ENCODE measurements at places on chromosomes 5 and 9.
A peak's percentile ranks its signal among the peaks of the same experiment; 100 is the strongest.

DNA sequence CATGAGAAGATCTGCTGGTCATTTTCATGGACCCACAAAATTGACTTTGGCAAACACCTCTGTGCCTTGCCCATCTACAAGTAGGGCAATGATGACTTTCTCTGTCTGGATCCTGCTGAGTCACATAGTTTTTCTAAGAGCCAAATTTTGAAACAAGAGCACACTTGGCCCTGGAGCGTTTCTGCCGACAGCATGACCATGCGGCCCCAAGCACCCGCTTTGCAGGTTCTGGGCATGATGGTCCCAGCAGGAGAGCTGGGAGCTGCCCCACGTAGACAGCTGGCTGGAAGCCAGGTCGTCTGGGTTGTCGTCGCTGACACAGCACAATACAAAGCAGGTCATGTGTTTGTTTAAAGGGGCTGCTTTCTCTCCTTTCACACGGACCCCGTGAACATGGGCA lies 159.8 kb downstream of the SYK start:
- no peak for DNase-seq

- no peak for DNase-seq
Measured at GRCh38 chr5:71693828-71694427, 25.1 kb upstream of the CARTPT start.

- no peak for DNase-seq
Measured at GRCh38 chr9:137945581-137945980, 68.0 kb downstream of the CACNA1B start.

GRCh38 chr9:124894741-124895170 lies 32.8 kb downstream of the ARPC5L start:
- DNase-seq = no peak

- no peak for DNase-seq
Measured at GRCh38 chr9:69584759-69585158, 87.4 kb downstream of the APBA1 start.

GRCh38 chr5:117249086-117249815 lies 674.6 kb upstream of the SEMA6A start:
- no peak for DNase-seq

- DNase-seq = no peak
Measured at GRCh38 chr9:94511134-94511954, 43.5 kb upstream of the PCAT7 start.

DNA sequence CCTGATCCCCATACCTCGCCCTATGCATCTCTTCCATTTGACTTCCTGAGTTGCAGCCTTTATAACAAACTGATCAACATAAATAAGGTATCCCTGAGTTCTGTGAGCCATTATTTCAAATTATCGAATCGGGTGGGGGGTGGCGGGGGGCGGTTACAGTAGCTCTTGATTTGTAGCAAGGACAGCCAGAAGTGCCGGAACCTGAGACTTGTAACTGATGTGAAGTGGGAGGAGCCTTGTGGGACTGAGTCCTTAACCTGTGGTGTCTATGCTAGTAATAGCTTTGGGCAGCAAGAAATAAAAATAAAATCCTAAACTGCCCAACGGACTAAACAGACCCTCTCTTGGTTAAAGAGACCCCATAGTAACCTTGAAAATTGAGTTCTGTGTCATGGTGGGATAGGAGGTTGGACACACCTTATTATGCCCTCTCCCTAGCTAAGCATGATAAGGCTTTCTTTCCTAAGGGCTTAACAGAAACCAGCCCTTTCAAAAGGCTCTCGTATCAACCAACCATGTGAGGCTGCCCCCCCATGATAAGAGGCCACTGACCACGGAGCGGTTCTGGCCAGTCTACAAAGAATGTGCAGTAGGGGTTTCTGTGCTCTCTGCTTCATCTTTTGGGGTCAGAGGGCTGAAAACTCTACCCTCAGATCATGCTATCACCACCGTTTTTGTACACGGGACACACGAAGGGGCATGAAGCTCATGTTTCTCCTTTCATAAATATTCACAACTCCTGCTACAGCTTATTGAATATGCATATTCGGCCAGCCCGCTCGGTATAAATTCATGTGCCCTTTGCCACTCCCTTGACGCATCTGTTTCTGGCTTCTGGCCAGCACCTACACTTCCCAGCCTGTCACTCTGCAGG lies 39.5 kb upstream of the IQGAP2 start:
- no peak for DNase-seq

- peak; percentile 5 for DNase-seq
Measured at GRCh38 chr5:45454114-45454513, 242.1 kb downstream of the HCN1 start.

- no peak for DNase-seq
Measured at GRCh38 chr5:107467137-107467932, 203.4 kb downstream of the EFNA5 start.

DNA sequence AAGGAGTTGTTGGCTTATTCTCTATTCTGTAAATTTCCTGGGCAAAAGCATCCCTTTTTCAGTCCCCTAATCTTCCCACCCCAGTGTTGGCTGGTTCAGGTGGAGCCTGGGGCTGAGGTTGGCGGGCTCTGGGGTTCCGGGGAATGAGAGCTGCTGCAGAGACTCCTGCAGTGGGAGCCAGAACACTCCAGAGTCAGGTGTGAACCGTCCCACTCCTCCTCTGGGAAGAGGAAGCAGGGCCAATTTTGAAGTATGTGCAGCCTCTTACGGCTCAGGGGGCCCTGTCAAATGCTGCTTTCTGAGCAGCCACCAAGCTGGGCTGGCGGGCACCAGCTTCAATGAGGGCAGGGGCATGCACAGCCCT lies 42.8 kb downstream of the JADE2 start:
- no peak for DNase-seq

DNA sequence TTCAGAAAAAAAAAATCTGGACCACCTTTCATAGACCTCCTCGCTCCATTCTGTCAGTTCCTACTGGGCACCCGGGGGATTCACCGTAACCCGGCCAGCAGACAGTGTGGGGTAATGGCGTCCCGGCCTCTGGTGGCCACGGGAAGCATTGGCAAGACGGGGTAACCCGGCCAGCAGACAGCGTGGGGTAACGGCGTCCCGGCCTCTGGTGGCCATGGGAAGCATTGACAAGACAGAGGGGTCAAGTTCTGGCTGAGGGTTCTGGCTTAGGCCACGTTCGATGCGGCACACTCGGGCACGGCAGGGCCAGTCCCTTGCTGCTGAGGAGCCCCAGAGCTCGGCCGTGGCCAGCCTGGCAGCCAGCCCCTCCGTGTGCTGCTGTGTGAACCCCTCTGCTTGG lies 116.2 kb upstream of the RAPGEF1 start:
- no peak for DNase-seq

DNA sequence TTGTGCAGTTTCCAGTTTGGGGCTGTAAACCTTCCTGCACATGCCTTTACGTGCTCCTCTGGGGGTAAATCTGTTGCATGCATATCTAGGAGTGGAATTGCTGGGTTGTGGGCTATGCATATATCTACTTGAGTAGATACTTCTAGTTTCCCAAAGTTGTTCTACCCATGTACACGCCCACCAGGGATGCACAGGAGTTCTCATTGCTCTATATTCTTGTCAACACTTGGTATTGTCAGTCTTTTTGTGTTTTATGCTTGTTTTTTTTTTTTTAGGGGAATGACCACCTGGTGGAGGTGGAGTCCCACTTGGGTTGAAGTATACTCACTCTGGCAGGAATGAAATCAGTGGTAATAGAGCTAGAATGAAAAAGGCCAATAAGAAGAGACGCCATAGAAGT lies 23.0 kb downstream of the FOXE1 start:
- DNase-seq = no peak

DNA sequence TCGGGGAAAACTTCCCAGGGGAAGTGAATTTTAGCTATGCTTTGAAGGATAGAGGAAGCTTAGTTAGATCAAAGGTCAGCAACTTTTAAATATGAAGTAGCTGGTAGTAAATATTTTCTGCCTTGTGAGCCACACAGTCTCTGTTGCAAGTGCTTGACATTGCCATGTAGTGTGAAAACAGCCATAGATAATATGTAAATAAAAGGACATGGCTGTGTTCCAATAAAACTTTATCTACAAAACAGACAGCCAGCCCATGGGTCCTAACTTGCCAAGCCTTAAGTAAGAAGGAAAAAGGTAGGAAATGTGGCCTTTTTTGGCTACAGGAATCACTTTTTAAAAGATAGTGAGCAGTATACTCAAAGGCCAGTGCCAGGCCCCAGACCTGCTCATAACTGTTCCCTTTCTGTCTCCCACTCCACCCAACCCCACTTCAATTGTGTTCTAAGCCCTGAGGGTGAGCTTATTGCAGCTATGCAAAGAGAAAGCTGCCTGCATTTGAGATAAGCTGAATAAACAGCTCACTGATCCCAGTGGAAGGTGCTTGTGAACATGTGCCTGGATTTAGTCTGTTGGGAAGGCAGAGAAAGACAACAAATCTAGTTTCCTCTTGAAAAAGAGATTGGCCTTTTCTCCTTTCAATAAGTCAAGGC lies 113.0 kb upstream of the TRIM32 start:
- no peak for DNase-seq

DNA sequence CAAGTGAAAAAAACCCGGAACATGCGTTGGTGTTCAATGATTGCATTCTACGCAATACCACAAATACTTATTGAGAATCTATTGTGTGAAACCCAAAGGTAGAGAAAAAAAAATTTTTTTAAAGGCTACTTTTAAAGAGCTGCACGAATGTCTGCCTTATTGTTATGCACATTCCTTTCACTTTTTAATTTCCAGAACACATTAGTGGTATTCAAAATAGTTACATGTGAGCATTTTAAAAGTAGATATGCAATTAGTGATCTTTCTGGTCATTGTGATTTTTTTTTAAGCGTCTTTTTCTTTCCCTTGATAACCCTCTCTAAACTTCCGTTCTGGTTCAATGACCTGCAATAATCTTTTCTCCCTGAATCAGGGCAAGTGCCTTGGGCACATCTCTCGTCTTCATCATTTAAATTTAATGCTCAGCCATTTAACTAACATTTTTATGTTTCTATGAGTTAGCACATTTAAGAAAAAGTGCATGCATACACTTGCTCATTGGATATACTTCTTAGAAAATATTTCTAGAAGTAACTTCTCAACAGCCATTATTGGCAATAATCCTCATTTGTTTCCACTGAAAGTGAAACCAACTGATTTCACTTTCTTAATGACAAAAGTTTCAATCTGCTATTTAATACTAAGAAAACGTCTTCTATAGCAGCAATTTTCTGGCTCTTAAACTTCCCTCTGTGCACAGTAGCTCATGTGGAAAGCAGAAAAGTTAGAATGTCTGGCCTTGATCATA lies 80.3 kb downstream of the CDH6 start:
- DNase-seq = no peak

DNA sequence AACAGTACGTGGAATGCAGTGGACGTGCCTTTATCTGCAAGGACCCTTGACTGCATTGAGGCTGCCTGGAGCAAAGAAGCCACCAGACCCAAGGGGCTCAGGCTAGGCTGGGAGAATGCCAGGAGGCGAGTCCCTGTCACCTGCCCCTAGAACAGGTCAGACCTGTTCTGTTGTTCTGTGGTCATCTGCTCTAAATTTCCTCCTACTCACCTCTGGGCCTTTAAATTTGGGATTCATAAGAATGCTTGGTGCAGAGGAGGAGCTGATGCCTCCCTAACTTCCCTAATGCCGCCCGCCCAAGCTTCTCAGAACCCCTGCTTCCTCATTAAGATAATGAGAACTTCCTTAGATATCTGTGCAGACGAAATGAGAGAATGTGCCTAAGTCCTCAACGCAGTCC lies 32.0 kb downstream of the DAPK1 start:
- DNase-seq = no peak

DNA sequence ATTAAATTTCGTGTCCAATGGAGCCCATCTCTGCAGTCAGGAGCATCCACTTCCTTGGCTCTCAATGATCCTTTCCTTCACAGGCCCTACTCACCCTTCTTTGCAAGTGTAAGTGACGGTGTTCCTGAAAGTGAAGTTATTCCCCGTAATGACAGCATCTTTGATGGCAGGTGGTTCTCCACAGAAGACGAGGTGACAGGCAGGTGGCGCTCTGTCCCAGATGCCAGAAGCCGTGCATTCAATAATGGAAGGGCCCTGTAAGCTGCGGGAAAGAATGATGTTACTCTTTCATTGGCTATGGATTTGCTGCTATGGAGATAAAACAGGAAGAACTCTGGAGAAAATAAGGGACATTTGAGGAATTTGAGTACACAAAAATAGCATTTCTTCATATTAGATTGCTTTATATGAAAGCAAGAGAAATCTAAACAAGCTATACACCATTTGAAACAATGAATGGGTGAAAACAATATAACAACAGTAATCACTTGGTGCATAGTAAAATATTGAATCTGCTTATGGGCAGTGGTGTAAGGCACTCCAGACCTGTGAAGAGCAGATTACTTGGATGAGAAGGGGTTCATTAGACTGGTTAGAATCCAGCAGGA lies 89.9 kb upstream of the TXNDC8 start:
- DNase-seq = no peak

DNA sequence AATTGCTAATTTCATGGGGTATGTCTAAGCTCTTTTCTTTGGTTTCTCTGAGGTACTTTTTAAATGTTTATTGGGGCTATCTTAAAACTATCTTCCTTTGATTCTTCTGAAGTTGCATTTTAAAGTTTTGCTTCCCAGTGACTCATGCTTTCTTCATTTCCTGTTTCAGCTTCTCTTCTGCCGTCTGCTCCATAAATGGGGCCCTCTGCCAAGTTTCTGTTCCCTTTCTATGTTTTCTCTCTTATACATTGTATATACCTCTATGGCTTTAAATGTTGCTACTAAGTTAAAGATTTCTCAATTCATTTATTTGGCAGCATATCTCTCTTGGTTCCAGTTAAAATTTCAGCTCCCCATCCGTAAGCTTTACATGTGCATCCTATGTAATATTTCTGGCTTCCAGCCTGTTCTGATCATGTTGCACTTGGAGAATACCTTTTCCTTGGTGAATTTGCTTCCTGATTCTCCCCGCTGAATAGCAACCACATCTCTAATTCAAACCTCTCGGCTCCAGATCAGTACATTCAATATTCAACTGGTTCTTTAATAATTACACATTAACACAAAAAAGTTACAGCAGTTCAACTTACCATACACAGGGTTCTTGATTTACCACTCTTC lies 125.3 kb downstream of the ST8SIA4 start:
- DNase-seq = no peak

GRCh38 chr9:34059281-34059680 lies 10.6 kb upstream of the UBAP2 start:
- no peak for DNase-seq

DNA sequence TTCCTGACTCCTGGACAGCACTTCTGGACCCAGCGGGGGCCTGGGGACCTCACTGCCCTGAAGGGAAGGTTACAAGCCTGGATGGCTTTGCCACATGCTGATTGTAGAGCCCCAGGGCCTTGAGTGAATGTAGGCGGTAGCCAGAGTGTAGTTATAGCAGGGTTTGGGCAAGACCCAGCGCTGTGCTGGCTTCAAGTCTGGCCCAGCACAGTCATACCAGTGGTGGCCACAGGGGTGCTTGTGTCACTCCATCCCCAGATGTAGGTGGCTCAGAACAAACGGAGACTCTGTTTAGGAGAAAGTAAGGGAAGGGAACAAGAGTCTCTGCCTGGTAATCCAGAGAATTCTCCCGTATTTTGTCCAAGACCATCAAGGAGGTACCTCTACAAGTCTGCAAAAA lies 84.6 kb downstream of the STARD4 start:
- no peak for DNase-seq

DNA sequence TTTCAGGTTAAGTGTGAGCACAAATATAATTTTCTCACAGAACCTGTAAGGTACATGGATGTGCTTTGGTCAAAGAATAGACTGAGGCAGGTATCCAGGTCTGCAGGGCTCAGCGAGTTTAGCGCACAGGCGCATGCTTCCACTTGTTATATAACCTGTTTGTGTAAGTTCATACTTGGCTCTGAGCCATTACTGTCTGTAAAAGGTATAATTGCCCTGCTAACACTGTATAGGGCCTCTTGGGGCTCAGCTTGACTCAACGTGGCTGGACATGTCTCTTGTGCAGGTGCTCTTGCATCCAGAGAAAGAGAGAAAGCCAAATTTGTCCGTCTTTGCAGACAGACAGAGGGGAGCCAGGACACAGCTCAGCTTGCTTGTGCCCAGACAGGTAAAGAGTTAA lies 759.6 kb downstream of the MTRR start:
- no peak for DNase-seq
